Stimulated activated CD4-positive, alpha-beta T cell treated with anti-CD3 and anti-CD28 coated beads, Interleukin-4, amount 100 ng/mL, for 24 hours (primary cell): ENCODE measurements at places on chromosomes 7 and 10.

DNA sequence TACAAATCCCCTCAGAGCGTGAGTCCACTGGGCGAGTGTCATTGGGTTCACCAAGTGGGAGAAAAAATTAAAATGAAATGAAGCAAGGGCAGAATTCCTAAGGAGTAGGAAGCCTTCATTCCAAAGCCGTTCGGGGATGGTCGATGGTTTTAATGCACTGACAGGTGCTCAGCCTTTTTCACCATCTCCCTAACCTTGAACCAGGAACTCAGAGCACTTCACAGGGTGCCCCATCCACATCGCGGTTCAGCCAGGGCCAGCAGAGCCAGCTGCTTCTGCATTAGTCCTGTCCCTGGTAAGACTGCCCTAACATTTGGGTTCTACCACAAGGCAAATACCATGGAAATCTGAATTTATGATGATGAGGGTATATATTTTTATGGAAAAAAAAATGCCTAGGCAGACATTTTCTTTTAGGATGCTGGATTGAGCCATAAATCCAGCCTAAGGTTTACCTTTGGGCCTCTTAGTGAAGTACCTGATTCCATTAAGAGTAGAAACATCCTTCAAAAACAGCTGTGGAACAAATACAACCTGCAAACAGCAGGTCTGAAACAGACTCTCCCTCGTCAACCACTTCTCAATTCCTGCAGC lies 203.5 kb upstream of the RNF32 start:
- no peak for DNase-seq

- no peak for DNase-seq
These were observed 151.1 kb downstream of the TMEM26 start for GRCh38 chr10:61302124-61302523.

DNA sequence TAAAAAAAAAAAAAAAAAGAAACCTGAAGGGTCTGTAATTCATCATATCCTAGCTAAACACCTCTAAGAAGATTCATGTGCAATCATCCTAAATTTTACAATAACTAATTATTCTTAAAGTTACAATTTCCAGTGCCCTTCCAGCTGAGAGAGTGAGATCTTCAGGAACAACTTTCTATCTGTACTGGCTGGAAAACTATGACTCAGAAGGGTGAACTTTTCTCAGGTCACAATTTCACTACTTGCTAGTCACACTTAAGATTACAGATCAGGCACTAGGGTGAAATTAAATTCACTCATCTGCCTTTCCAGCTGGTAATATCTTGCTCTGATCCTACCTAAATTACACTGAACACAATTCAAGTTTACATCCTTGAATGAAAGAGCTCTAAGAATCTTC lies 158.8 kb downstream of the ANK3 start:
- no peak for DNase-seq

GRCh38 chr7:132656846-132657776 lies 80.8 kb upstream of the PLXNA4 start:
- DNase-seq, result no peak

DNA sequence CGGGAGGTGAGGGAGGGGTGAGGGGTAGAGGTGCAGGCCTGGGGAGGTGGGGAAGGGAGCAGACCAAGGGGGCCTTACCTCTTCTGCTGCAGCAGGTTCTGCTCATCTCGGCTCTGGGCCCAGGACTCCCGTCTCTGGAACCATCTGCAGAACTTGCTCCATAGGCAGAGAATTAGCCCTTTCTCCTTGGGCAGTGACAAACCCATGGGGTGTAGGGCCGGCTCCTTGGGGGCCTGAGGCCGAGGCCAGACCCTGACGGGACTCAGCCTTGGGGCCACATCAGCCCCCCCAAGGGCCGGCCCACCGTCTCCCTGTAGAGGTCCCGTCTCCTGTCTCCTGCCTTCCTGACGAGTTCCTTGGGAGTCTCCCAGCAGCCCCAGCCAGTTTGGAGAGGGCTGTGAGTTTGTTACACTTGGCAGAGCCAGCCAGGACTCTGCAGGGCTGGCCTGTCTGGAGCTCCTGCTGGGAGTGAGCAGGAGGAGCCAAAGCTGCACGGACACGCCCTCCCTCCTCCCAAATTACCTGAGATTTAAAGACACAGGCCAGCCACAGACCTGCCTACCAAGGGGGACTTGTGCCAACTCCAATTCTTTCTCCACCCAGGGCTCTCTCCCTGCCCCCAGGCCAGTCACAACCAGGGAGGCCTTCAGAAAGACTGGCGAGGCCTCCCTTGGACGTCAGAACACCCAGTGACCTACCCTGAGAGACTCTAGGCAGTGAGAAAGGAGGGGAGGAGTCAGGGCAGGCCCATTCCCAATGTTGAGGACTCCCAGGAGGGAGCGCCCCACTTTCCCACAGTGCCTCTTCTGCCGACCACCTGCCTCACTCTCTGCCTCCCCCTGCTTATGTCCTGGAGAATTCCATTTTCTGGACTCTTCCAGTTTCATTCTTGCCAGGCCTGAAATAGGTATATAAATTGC lies at the start of gene TRPV6:
TRPV6 (minus strand) TSS at position 435 of the 920 bp plus-strand sequence.
- no peak for DNase-seq

DNA sequence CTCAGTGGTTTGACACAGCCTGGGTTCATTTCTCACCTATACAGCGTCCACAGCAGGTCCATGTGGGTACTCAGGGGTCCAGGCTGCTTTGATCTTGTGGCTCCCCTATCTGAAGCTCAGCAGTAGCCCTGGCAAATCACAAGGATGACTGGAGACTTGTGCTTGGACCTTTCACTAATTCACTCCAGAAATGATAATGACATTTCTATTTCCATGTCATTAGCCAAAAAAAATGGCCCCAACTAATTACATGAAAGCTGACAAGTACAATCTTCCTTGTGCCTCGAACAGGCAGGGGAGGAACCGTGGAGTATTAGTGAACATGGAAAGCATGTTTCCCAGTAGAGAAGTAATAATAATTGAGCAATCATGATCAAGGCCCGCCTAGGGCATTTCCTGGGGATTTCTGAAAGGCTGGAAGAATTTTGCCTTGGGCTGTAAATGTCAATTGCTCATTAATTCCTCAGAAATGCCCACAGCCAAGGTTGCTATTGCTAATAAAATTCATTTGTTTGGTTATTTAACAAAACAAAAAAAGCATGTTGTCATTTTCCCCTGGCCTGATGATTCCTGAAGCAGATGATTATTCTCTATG lies 586.1 kb downstream of the SDK1 start:
- DNase-seq, result no peak

DNA sequence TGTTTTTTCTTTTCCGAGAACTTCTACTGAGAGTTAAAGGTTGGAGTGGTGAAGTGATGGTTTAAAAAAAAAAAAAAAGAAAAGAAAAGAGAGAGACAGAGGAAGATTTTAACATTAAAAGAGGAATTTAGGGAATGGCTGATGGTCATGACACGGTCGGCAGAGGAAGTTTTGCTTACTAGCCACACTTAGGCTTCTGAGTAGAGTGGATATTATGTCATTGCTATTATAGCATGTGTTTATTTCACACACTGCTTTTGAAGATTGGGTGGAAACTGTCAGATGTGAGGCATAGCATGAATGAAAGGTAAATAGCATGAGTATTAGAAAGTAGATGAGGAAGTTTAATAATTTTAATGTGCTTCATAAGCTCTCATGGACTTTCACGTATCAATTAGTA lies 2.5 kb downstream of the KAT6B start:
- no peak for DNase-seq

DNA sequence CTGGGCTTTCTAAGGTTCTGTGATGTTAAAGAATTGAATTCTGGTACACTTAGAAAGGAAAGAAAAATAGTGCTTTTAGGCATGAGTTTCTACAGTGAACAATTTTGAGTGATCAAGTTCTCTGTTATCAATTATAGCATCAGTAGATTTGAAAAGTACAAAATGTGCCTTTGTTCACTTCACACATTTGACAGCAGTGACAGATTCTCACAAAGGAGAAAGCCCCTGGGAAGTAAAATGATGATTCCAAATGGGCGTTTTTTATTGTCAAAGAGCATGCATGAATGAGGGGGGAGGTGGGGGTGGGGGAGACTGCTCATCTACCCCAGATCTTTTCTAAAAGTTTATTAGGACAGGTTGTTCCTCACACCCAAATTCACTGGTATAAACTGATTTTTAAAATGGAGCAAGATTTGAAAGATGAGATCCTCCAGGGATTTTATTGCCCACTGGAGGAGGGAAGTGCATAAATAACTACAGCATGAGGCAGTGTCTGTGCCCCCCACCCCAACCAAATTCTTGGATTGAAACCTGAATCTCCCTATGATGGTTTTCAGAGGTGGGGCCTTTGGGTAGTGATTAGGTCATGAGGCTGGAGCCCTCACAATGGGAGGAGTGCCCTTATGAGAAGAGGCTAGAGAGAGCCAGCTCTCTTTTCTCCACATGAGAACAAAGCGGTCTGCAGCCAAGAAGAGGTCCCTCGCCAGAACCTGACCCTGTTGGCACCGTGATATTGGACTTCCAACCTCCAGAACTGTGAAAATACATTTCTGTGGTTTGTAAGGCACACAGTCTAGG lies 79.5 kb downstream of the AOAH start:
- DNase-seq, result no peak

GRCh38 chr10:86958116-86958900 lies at the start of gene SNCG:
SNCG (plus strand) TSS chr10:86958599; CDS start chr10:86958698, 99 bp downstream.
- no peak for DNase-seq

- DNase-seq, result no peak
These were observed 39.6 kb upstream of the ELMO1 start for GRCh38 chr7:37488163-37488764.
